ENCODE measurements at places on chromosomes 16 and 17.

DNA sequence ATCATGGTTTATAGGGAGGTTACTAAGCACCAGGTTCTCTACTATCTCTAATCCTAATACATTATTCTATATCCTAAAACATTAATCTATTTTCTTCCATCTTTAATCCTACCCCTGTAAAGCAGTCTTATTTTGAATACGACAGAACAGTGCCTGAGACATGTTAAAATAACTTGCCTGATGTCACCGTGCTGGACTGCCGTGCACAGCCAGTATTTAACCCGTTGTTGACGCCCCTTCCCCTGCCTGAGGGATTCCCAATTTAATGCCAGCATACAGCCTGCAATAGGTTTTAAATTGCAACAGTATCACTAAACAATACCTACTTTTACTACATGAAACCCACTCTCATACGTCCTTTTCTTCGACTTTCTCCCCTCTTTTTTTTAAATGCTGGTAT, 133.3 kb downstream of the PARN start:
- DNase-seq: no peak

DNA sequence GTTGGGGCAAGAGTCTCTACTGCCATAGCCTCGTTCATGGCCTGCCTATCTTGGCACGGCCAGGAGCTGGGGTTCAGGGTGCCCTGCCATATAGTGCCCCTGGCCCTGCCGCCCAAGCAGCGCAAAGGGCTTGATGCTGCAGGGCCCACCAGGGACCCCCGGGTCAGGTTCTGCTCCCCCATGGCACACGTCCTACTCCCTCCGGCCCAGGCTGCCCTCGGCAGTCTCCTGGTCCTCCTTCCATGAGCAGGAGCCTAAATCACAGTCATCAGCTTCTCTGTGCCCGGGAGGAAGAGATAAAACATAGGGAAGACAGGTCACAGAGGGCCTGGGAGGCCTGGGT, 55.9 kb upstream of the MTSS2 start:
- no peak for DNase-seq

DNA sequence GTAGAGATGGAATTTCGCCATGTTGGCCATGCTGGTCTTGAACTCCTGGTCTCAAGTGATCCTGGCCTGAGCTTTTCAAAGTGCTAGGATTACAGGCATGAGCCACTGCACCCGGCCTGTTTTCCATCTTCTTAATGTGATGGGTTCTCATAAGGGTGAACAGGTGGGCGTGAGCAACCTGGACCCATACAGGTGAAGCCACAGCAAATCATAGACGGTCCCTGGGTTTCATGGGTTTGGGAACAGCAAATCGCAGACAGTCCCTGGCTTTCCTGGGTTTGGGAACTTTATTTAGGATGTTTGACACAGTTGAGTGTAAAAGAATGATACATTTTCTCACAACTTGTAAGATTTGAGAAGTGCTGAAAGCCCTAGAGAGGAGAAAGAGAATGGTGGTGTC, 12.9 kb upstream of the MEIOB start:
- DNase-seq: no peak

- no peak for DNase-seq
These were observed 352.1 kb upstream of the KIF2B start for GRCh38 chr17:53470626-53471025.

GRCh38 chr17:76550712-76551615, 11.1 kb downstream of the PRCD start:
- DNase-seq: peak; percentile 69

- no peak for DNase-seq
These were observed 138.2 kb downstream of the CYLD start for GRCh38 chr16:50879873-50880695.
